Activated CD4-positive, CD25-positive, alpha-beta regulatory T cell treated with anti-CD3 and anti-CD28 coated beads, Interleukin-2, amount 50 U/mL, for 72 hours (primary cell): ENCODE measurements at places on chromosomes 2 and 18.

- DNase-seq = no peak
Measured at GRCh38 chr2:145026456-145027455, 506.8 kb upstream of the ZEB2 start.

DNA sequence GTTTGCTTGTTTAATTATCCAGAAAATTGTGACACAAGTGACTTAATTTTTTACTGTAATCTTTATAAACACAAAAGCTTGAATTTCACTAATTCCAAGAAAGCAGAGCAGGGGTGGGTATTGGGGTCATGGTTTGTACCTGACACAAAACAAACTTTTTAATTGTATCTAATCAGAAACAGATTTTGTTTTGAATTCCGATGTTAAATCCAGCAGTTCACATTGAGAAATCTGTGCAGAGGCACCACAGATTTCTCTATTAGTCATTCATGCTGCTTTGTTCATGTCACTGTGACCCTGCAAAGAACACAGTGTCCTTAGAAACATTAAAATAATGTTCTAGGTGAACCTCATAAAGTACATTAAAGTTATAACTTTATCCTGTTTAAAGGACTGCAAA, 443.4 kb downstream of the NYAP2 start:
- DNase-seq = no peak

- DNase-seq = no peak
Measured at GRCh38 chr18:51654488-51655326, 457.2 kb upstream of the MEX3C start.

DNA sequence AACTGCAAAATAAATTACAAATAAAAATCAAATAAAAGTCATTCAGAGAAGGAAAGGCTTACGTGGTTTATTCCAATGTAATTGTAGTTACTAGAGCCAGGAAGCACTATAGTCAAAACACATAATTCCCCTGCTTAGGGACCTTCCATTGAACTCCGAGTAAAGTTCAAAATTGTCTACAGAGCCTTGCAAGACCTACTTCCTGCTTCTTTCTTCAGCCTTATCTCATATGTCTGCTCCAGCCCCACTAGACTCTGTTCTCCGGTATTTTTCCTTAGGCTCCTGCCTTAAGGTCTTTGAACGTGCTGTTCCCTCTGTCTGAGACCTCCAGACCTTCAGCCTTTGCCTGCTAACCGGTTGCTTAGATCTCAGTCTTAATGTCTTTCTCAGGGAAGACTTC, 104.3 kb downstream of the ARL6IP6 start:
- no peak for DNase-seq

- DNase-seq = no peak
Measured at GRCh38 chr2:74293191-74293991, 49.8 kb downstream of the SLC4A5 start.

DNA sequence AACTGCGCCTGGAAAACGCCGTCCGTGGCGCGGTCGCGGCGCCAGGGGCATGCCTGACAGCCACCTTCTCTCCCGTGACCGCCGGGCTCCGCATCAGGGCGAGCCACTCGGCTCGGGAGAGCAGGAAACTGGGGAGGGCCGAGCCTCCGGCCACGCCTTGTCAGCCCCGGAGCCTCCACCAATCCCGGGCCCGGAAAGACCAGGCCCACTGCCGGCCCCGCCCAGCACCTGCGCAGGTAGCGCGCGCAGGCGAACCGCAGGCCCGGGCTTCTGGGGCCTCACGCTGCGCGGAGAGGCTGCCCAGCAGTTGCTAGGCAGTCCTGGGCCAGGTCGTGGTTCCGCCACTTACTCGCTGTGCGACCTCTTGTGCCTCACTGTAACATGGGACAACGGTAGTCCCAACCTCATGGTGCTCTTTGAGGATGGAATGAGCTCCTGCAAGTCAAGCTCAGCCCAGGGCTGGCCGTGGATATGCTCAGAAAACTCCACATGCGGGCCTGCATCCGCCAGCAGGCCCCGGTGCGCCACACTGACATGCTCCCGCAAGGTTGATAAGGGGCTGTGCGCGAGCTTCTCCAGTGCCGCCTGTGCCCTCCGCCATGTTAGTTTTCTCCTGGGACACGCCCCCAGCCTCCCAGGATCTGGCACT, 97.1 kb downstream of the INHBB start:
- DNase-seq = peak; percentile 48

- no peak for DNase-seq
Measured at GRCh38 chr2:231486851-231487596, 22.7 kb upstream of the NCL start.

GRCh38 chr2:230899786-230900185, 25.3 kb downstream of the GPR55 start:
- peak; percentile 24 for DNase-seq

DNA sequence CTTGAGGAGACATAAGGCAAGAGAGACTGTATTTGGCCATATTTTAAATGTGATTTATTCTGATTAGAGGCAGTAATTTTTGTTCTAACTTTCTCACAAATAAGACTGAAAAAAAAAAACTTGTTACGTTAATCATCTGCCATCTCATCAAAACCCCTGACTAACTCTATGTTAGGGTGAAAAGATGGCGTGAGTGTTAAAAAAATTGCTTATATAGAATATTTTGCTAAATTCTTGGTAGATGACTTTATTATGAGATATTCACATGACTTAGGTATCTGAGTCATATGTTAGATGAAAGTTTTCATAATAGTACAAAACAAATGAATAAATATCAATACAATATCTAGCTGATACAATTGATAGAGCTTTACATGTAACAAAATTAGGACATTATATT, 1508.7 kb upstream of the TMEFF2 start:
- no peak for DNase-seq

GRCh38 chr2:1931003-1931914, 186.9 kb upstream of the PXDN start:
- no peak for DNase-seq

- DNase-seq = no peak
Measured at GRCh38 chr18:71293322-71293721, 1004.5 kb downstream of the SOCS6 start.

GRCh38 chr2:110116033-110116710, 550 bp upstream of the MALL start:
- no peak for DNase-seq

- no peak for DNase-seq
Measured at GRCh38 chr2:235861383-235861782, 306.8 kb downstream of the GBX2 start.

- DNase-seq = no peak
Measured at GRCh38 chr2:45612285-45612684, 1.2 kb upstream of the SRBD1 start.

DNA sequence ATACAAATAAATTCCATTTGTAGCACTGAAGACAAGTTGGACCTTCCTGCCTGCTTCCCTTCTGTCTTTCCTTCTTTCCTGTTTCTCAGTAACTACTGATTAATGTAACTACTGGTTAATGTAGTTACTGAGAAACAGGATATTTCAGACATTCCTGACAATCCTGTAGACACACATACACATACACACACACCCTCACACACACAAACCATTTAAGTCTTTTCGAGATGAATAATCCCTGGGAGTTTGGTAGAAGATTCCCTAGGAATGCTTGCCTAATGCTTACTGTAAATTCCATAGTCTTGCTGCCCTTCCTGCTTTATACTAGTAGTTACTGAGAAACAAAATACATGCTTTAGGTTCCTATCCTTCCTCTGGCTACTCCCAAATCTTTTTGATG, 83.9 kb downstream of the PIK3C3 start:
- no peak for DNase-seq

DNA sequence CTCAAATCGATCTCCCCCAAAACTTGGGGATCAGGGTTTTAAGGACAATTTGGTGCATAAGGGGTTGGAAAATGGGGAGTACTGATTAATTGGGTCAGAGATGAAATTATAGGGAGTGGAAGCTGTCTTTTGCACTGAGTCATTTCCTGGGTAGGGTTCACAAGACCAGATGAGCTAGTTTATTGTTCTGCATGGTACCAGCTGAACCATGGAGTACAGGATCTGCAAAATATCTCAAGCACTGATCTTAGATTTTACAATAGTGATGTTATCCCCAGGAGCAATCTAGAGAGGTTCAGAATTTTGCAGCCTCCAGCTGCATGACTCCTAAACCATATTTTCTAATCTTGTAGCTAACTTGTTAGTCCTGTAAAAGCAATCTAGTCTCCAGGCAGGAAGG, 73.1 kb downstream of the CPO start:
- DNase-seq = no peak

GRCh38 chr2:22996911-22997310, 388.1 kb upstream of the KLHL29 start:
- no peak for DNase-seq

- no peak for DNase-seq
Measured at GRCh38 chr2:158013891-158014290, 87.8 kb upstream of the UPP2 start.

GRCh38 chr2:26008851-26009566, 24.9 kb upstream of the RAB10 start:
- no peak for DNase-seq

DNA sequence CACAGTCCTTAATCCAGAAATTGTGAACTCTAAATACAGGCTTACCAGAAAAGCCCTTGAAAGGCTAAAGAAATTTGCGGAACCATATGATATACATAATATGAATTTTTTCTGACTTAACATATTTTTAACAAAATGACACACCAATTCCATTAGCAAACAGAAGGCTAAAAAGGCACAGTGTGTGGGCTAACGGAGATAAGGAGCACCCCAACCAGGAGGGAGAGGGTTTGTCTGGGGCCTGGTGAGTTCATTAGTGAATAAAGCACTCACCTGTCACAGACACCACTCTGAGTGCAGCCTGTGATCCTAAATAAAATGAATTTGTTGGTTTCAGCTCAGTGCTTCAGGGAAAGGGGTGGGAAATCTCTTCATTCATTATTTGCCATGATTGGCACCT, 2.7 kb upstream of the FECH start:
- DNase-seq = no peak

GRCh38 chr18:40570615-40571014, 1384.4 kb upstream of the PIK3C3 start:
- DNase-seq = no peak

DNA sequence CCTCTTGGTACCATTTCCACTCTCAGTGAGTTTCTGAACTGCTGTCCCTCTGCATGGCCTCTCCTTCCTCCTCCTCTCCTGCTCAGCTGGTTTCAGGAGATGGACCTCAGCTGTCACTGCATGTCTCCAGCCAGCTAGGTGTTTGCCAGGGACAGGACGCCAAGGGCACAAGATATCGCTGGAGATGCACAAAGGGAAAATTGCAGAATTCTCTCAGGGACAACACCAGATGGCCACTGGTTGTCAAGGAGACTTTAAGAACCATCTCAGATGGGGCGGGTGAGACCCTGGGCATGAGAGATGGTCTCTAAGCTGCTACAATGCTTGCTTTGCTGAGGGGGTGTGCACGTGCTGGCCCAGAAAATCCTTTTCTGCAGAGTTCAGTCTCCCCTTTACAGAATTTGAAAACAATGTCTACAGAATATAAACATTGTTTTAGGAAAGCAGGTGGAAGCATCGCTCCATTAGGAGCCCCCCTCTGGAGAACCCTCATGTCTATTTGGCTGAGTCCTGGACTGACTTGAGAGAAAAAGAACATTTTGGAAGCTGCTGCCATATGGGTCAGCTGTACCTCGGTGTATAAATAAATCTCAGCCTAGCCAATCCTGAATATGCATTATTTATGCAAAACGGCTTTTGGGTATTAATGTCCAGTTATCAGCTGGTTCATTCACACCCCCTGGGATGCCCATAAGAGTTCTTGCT, 57.8 kb upstream of the SPP2 start:
- no peak for DNase-seq

GRCh38 chr2:104866122-104866864, 12.4 kb downstream of the POU3F3 start:
- no peak for DNase-seq

- no peak for DNase-seq
Measured at GRCh38 chr2:118969734-118970395, 27.9 kb downstream of the MARCO start.

- no peak for DNase-seq
Measured at GRCh38 chr2:117512307-117512706, 302.2 kb upstream of the DDX18 start.

DNA sequence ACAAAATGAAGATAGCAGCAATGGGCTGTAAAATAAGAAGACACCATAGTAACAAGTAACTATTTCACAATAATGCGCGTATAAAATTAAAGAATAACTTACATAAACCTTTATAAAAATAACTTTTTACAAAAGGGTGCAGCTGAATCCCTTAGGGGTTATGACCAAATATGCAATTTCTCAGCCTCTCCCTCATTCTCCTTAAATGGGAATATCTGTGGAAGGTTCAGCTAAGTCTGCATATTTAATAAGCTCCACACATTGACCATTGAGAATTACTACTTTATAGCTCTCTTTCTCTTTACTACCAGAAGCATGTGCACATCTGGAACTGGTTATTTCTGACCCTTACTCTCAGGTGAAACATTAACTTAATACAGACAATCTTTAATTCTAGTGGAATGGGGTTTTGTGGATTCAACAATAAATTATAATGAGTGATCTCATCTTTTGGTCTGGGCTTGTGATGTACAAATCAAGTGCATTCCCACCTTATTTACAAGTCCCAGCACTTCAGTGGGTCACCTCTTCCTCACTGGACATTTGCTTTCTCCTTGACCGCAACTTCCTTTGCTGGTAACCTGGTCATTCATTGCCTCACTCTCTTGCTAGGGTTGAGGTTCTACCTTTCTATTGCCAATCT, 15.7 kb downstream of the ARHGAP15 start:
- DNase-seq = no peak

DNA sequence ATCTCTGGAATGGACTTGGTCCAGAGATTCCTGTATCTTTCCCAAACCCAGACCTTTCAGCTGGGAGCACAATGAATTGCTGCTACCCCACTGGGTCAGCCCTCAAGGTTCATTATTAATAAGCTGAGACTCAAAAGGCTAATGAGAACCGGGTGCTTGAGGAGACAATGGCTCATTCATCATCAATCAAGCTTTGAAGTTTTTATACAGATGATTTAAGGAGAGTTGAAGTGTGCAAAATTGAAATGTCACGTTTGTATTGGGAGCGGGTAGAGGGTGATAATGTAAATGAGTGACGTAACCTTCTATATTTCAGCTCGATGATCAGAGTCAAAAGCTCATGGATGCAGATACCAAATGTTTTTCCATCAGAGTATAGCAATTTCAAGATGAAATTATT, 744.9 kb downstream of the ERBB4 start:
- DNase-seq = no peak

- DNase-seq = no peak
Measured at GRCh38 chr18:23235860-23236259, 100.6 kb downstream of the CABLES1 start.

DNA sequence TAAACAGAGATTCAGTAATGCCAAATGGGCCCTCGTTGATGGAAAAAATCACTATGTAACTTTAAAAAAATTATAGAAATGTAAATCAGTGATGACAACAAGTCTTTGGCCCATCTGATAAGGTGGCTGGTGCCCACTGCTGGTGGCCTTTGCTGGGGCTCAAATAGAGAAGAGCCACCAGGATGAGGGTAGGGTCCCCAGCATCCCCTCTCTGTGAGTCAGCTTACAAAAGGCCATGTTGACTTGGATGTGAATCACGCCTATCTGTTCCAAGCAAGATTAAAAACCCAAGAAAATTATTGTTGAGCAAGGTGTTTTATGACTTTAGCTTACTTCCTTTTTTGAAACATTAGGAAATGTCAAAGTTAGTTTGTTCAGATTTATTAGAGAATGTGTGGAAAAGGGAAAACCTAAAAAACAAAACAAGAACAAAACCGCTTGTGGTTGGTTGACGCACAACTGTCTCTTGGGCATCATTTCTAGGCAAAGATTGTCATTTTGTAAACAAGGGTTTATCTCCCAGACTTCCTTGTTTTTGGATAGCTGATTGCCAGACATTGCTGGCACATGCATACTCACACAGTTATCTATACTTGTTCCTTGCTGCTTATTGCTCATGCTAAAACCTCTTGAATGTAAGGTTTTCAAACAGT, 53.7 kb upstream of the ZNF396 start:
- no peak for DNase-seq
